Smooth muscle cell of the brain vasculature (primary cell): ENCODE measurements at places on chromosomes 4 and X.

GRCh38 chrX:19382555-19383145, 38.9 kb downstream of the PDHA1 start:
- no peak for DNase-seq

GRCh38 chr4:159269956-159270355, 167.1 kb downstream of the RAPGEF2 start:
- DNase-seq = no peak

GRCh38 chrX:148914783-148915182, 414.4 kb downstream of the AFF2 start:
- no peak for DNase-seq

DNA sequence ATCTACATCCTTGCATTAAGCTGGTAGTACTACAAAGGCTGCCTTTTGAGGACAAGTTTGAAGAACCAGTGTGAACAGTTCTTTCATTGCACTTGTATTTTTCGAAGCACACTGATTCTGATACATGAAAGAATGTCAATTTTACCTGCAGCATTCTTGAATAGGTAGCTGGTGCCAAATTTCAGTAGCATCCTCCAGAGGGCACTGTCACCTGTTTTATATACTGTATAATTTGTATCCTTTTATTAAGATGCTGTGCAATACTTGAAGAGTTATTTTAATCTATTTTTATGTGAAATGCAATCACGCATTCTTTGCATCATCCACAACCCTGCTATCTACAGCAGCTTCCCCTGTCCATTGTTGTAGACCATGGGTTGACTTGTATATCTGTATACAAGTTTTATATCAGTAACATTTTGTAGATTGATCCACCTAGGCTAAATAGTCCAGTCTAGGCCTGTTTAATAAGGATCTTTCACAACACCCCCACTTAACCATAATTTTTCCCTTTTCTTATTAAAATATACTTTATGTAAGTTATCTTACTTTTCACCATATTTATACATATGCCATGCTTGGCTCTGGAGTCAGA, 325.7 kb downstream of the PCDH7 start:
- DNase-seq = no peak

- no peak for DNase-seq
Observed at GRCh38 chr4:78532046-78532445, 19.5 kb upstream of the ANXA3 start.

DNA sequence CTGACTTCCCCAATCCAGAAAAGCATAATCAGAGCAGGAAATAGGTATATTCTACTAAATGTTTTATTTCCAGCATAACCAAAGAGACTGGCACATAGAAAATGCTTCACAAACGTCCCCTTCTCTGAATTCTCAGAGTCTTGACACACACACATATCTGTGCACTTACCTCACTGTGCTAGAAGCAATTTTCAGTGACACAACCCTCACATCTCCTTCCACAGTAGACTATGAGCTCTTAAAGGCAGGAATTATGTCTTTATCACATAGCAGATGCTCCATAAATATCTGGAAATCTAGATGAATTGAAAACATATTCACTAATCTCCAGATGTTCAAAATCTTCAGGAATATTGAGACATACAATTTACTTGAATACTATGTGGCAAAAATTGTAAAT, 5.9 kb downstream of the SOWAHB start:
- no peak for DNase-seq

DNA sequence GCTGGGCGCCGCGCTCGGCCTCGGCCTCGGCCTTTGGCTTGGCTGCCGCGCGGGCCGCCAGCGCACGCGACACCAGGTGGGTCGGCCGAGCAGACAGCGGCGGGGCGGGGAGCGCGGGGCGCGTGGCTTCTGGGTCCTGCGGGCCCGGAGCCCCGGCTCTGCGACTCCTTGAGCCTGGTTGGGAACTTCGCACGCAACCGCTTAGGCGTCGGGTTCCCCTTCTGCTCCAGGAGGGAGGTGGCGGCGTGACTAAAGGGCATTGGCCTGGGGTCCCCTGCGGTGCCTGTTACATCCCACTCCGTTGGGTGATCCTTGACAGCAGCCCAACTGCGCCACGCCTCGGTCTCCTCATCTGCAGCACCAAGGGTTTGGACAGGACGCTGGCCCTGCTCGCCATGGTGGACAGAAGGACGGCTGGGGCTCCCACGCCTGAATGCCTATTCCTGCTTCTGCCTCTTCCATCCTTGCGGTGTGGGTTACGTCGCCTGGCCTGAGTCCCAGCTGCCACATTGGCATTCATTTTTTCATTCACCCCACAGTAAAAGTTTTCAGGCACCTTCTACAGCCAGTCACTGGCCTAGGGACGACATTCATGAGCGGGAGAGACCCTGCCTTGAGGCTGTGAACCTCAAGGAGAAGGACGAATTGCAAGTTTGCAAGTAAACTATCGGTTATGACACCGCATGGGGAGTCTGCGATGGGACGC, 631 bp downstream of the EVC start:
- DNase-seq = no peak

DNA sequence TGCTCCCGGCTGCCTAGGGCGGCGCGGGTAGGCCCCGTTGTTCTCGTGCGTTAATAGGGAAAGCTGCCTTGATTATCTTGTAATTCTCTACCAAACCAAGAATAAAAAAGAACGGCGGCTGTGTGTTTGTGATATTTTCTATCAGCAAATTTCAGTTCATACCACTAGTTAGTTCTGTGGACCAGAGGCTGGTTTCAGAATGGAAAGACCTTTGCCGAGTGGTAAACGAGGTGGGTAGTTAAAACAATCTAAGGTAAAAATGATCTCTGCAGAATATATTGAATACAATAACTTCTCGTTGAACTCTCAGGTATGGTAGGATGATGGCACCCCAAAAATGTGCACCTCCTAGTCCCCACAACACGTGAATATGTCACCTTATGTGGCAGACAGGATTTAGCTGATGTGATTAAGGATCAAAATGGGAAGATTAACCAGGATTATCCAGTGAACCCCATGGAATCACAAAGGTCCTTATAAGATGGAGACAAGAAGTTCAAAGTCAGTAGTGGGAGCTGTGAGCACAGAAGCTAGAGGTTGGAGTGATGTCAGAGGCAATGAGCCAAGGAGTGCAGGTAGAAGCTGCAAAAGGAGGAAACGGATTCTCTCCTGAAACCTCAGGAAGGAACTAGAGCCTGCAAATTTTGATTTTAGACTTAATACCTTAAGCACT, 574 bp upstream of the CFAP97 start:
- no peak for DNase-seq

GRCh38 chr4:3047464-3048286, 26.7 kb downstream of the HTT-AS start:
- no peak for DNase-seq

DNA sequence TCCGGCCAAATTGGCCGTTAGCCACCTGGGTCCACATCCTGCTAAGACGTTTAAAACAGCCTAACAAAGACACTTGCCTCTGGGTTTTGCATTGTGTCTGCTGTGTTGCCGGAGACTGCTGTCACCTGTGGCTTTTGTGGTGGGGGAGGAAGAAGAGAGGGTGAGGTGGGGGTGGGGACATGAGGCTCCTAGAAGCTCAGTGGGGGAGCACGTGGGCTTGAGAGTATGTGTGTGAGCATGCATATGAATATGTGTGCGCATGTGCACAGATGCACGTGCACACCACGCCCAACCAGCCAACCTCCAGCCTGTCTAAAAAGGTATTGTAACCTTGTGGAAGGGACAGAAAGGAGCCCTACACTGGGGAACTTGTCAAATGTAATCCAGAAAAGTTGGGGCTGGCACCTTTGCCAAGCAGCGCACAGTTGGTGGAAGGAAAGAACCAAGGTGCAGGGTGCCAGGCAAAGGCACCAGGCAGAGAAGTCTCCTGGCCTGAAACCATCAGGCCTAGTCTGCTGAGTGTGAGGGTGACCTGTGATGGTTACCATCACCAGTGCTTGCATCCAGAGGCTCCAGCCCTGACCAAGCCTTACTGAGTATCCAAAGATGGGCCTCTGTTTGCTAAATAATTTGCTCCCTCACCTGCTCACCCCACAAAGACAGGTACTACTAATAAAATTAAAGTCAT, 10.1 kb upstream of the SASH3 start:
- no peak for DNase-seq

DNA sequence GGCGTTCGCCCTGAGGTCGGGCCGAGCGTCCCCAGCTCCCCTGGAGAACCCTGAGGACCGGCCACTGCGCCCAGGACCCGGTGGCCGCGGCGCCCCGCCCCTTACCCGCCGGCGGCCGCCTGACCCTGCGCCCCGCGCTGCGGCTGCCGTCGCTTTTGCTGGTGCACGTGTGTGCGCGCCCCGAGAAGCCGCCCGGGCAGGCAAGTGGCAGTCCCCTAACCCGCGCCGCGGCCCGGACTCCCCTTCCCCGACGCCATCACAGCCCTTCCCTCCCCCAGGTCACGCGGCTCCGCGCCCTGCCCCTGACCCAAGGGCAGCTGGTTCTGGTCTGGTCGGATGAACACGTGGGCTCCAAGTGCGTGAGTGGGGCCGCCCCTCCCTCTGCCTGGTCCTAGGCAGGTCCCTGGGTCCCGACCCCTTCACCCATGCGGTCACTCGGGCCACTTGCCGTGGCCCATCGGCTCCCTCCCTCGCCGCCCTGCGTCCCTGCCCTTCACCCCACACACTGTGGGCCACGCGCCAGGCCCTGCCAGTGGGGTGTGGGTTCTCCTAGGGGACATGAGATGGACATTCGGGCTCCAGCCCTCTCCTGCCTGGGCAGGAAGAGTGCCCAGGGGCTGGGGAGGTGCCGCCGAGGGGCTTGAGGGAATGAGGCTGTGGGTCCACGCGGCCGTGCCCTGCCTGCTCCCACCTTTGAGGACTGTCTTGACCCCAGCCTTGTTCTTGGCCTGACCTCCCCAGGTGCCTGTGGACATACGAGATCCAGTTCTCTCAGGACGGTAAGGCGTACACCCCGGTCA, 8.0 kb upstream of the FGFRL1 start:
- DNase-seq = no peak

- DNase-seq = no peak
Observed at GRCh38 chr4:7904952-7905915, 34.4 kb downstream of the AFAP1 start.

DNA sequence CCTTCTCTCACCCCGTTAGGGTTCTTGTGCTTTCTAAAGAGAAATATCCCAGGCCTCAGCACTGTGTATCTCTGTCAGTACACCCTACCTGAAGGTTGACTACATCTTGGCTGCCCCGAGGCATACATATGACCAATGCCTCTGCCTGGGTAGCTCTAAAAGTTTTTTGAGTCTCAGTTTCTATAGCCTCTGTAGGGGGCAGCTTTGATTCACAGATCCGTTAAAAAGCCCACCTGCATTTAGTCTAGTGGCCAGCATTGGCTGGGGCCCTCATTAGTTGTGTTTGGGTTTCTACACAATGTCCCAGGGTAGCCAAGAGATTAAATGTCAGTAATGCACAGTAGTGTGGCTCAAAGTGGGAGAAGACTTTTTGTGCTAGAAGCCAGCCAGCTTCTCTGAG, 151.1 kb downstream of the CFAP299 start:
- no peak for DNase-seq

DNA sequence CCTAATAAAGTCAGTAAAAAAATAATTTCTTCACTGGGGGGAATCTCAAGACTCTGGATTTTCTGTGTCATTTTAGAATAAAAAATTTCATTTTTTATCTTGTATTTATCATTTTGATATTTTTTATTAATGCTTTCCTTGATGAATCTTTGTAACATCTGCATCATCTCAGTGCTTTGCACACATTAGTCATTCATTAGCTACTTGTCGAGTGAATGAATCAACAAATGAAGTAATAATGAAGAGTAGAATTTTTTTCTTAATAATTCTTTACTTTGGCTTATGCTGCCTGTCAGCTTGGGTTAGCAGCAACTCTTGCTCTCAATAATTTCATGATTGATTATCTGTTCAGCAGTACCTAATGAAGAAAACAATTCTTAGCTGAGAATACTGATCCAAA, 530.8 kb downstream of the GRXCR1 start:
- DNase-seq = no peak
